ENCODE measurements at places on chromosomes 1 and 21.

GRCh38 chr1:231338270-231339128 lies at the start of gene SPRTN:
Gene SPRTN (plus strand): TSS chr1:231338293. CDS start chr1:231338384, 91 bp downstream.
- H3K4me1 ChIP-seq: peaks cover 50% of the 10 kb centered on the region
- peak within 1 kb of the TSS; percentile 94 for H3K4me3 ChIP-seq
- DNase-seq: no peak
- H3K27ac ChIP-seq: peak within 1 kb of the TSS; percentile 98
- H3K36me3 ChIP-seq: peaks cover 8% of the 10 kb centered on the region

- H3K4me3 ChIP-seq: peak within 1 kb of the TSS; percentile 96
- DNase-seq: peak; percentile 73
- no peaks in the 10 kb centered on the region for H3K27me3 ChIP-seq
- H3K4me1 ChIP-seq: peaks cover 50% of the 10 kb centered on the region
Measured at GRCh38 chr1:13699936-13700520, at the start of gene PRDM2. Gene PRDM2 (plus strand): TSS chr1:13700188. CDS start chr1:13715606, 15,418 bp downstream.

DNA sequence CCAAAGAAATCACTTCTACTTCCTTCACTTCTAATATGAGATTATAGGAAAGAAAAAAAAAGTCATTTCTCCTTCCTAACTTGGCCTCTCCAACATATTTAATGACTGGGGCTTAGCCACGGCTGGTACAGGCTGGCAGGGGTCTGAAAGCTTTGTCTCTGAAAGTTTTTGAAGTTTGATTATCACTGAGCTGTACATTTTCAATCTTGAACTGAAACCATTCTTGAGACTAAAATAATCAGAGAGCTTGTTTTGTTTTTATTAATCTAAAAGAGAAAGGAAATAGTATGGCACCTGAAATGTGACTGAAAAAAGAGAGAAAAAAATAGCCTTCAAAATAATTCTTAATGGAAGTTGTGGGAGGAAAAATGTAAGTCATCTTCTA lies 3.8 kb upstream of the KRTAP19-8 start:
- no peaks in the 10 kb centered on the region for H3K4me1 ChIP-seq
- H3K4me3 ChIP-seq: no peak overlapping the region
- peaks cover 6% of the 10 kb centered on the region for H3K27me3 ChIP-seq
- DNase-seq: no peak

DNA sequence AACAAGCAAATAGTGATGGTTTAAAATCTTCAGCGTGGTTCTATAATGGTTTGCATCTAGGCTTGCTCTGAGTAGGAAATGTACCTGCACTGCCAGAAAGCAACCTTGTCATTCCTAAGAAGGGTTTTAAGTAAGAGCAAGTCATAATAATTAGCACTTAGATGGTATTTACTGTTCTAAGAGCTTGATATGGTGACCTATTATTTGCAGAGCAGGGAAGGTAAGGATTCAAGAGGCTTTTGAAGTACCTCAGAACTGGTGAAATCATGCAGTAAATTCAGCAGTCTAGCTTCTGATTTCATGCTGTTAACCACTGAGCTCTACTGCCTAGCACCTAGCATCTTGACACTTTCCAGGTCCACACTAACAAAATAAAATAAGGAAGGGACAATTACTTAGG lies 23.7 kb downstream of the ATP1A1 start:
- no peak overlapping the region for H3K27ac ChIP-seq
- no peak overlapping the region for H3K4me3 ChIP-seq
- no peaks in the 10 kb centered on the region for H3K4me1 ChIP-seq

- H3K4me3 ChIP-seq: no peak overlapping the region
- no peaks in the 10 kb centered on the region for H3K27me3 ChIP-seq
- H3K27ac ChIP-seq: no peak overlapping the region
- no peaks in the 10 kb centered on the region for H3K4me1 ChIP-seq
Measured at GRCh38 chr1:2179283-2180013, 15.1 kb downstream of the FAAP20 start.

DNA sequence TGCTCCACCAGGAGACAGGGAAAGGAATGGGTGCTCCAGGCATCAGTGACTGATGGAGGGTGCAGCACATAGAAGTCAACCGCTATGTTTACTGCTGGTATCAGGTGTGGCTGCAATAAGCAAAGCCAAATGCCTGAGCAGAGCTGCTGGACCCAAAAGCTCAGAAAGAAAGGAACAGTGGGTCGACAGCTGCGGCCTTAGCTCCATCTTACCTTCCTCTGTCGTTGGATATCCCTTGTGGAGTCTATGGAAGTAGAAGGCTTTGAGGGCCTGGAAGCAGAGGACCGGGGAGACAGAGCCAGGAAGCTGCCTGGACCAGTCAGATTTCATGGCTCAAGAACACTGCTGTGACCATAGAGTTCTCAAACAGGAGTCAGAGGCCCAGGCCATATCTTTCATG lies 45.3 kb downstream of the RIMS3 start:
- H3K36me3 ChIP-seq: no peaks in the 10 kb centered on the region
- no peaks in the 10 kb centered on the region for H3K27me3 ChIP-seq
- no peak overlapping the region for H3K27ac ChIP-seq
- no peak for DNase-seq
- no peak overlapping the region for H3K4me3 ChIP-seq
- no peaks in the 10 kb centered on the region for H3K4me1 ChIP-seq

GRCh38 chr1:227946624-227947385 lies 927 bp downstream of the WNT9A start:
- no peaks in the 10 kb centered on the region for H3K27me3 ChIP-seq
- peaks cover 17% of the 10 kb centered on the region for H3K4me1 ChIP-seq
- H3K4me3 ChIP-seq: peak overlapping the region; percentile 41
- H3K36me3 ChIP-seq: no peaks in the 10 kb centered on the region
- no peak overlapping the region for H3K27ac ChIP-seq

DNA sequence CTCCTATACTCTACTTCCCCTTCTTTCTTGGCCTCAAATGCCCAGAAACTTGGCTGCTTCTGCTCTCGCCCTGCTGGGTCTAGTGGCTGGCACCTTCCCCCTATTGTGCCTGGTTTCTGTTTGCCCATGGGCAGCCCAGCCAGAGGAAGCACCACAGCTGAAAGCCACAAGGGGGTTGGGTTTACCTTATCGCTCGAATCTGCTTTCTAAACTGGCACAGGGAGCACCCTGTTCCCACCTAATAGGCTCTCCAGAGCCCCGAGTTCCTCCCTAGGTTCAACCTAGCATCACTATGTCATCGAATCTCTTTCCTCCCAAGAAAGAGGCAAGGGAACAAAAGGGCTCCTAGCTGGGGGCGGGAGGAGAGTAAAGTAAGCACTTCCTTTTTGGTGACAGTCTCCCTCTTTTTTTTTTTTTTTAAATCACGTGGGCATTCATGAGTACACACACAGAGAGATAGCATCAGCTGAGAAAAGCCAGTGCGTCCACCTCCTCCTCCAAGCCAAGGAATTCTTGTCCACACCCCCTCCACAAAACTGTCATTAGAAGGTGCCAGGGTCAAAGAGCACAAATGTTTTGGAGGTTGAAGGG lies 72.8 kb downstream of the PLEKHA6 start:
- H3K4me3 ChIP-seq: peak overlapping the region; percentile 64
- DNase-seq: peak; percentile 26
- no peaks in the 10 kb centered on the region for H3K36me3 ChIP-seq
- no peak overlapping the region for H3K27ac ChIP-seq
- H3K27me3 ChIP-seq: peaks cover 3% of the 10 kb centered on the region

- no peak for DNase-seq
- no peak overlapping the region for H3K27ac ChIP-seq
- peaks cover 63% of the 10 kb centered on the region for H3K4me1 ChIP-seq
- no peaks in the 10 kb centered on the region for H3K36me3 ChIP-seq
- no peaks in the 10 kb centered on the region for H3K27me3 ChIP-seq
Measured at GRCh38 chr1:41657679-41658295, 173.3 kb upstream of the EDN2 start.

GRCh38 chr1:219412772-219413171 lies 200.1 kb downstream of the ZC3H11B start:
- no peak overlapping the region for H3K4me3 ChIP-seq
- H3K27ac ChIP-seq: no peak overlapping the region
- H3K4me1 ChIP-seq: no peaks in the 10 kb centered on the region
- DNase-seq: no peak
- no peaks in the 10 kb centered on the region for H3K27me3 ChIP-seq

GRCh38 chr1:39061951-39062350 lies 35.8 kb downstream of the NDUFS5 start:
- H3K4me3 ChIP-seq: no peak overlapping the region
- no peaks in the 10 kb centered on the region for H3K36me3 ChIP-seq
- H3K27me3 ChIP-seq: no peaks in the 10 kb centered on the region
- H3K4me1 ChIP-seq: no peaks in the 10 kb centered on the region
- H3K27ac ChIP-seq: no peak overlapping the region
